HCEC 1CT (cell line): ENCODE measurements at places on chromosomes 2 and 18.
A peak's percentile ranks its signal among the peaks of the same experiment; 100 is the strongest.

DNA sequence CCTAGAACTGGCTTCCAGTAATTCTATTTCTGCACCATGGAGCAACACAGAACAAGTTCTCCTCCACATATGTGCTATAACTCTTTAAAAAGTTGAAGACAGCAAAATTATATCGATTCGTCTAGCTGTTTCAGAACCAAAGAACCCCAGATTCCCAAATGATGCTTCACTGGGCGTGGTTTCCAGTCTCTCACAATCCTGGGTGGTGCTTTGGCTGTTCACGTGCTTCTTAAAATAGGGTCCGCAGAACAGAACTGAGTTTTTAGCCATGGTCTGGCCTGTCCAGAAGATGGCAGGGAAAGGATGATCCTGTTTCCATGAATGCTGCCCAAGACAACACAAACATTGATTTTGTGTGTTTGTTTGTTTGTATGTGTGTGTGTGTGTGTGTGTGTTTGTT, 37.6 kb upstream of the PARD3B start:
- DNase-seq, result no peak

DNA sequence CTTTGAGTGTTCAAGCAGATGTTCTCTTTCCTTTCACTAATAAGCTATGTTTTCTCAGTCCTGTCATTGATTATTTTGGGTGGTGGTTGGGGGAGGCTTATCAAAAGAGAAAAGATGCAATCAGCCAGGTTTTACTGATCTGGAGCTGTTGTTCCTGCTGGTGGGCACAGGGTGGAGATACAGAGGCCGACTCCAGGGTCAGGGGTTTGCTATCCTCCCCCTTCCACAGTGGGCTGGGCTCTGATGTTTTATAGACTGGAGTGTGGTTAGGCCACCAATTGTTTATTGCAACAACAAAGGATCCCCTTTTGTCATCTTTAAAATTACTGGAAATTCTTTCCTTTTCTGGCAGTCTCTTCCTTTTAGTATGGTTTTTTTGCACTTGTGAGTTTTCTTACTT, 120.5 kb downstream of the TANC1 start:
- DNase-seq, result no peak

DNA sequence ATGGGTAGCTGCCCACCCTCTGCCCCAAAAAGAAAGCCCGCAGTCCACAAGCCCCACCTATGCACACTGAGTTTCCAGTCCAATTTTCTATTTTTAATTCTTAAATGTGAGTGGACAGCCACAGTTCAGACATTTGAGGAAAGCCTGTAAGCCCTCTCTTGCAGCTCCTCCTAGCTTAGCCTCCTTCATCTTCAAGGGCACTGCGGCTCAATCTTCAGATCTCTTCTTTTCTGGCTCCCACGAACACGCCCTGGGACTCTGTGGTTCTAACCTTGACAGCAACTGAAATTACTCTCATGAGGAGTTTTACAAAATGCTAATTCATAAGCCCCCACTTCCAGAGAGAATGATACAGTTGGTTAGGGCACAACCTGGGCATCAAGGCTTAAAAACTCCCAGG, 144.0 kb downstream of the MSH2 start:
- no peak for DNase-seq

DNA sequence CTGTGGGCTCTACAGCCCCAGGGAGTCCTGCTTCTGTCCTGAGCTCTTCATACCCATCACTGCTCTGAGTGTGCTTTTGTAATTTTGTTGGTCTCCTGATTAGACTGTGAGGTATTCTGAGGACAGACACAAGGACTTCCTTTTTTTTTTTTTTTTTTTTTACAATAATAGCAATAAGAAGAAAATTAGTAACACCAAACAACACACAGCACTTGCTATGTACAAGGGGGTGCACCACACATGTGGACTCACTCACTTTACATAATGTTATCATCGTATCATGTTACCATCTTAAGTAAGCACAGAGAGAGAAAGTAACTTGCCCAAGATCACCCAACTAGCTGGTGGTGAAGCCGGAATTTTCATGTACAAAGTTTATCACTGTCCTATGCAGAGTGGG, 34.6 kb downstream of the MBP start:
- peak; percentile 63 for DNase-seq

GRCh38 chr2:206423147-206423546, 20.2 kb upstream of the ADAM23 start:
- no peak for DNase-seq

DNA sequence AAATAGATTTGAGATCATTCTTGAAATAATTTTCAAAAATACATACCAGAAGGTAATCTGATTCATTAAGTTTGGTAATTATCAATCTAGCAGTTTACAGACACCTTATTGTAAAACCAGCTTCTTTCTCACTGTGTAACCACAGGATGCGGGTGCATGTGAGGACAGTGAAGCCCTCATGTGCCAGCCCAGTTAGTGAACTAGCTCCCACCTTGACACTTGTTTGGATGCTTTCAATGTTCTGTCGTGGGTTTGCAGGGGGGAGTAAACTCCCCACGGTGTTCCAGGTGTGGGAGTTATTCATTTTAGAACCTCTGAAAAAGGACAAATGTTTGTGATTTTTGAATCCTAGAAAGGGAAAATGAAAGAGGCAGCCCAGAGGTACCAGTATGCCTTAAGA, 59.0 kb downstream of the WDSUB1 start:
- DNase-seq, result no peak

DNA sequence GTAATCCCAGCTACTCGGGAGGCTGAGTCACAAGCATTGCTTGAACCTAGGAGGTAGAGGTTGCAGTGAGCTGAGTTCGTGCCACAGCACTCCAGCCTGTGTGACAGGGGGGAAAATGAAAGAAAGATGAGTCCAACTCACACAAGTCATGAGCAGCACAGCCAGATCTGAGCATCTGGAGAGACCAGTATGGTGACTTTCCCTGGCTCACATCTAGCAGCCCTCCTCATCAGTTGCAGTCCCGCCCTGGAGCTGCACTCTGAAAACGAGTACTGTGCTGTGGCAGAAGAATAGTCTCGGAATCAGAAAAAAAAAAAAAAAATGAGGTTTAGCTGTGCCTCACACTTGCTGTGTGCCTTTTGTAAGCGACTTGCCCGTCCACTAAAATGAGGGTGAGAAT, 74.4 kb upstream of the TRIB2 start:
- DNase-seq, result no peak

DNA sequence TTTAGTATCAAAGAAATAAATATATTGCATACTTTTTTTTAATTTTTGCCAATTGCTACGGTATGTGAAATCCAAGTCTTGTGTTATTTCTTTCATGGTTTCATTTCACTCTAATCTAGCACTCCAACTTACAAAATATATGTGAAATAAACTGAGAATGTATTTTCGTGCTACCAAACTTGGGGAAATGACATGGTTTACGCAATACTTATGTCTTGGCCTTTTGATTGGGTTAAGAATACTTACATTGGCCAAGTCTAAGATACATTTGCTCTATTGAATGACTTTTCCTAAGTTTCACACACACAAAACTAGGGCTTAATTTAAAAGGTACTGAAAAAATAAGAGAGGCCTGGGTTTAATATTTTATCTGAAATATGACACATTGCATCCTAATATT, 80.5 kb downstream of the VRK2 start:
- DNase-seq, result no peak

DNA sequence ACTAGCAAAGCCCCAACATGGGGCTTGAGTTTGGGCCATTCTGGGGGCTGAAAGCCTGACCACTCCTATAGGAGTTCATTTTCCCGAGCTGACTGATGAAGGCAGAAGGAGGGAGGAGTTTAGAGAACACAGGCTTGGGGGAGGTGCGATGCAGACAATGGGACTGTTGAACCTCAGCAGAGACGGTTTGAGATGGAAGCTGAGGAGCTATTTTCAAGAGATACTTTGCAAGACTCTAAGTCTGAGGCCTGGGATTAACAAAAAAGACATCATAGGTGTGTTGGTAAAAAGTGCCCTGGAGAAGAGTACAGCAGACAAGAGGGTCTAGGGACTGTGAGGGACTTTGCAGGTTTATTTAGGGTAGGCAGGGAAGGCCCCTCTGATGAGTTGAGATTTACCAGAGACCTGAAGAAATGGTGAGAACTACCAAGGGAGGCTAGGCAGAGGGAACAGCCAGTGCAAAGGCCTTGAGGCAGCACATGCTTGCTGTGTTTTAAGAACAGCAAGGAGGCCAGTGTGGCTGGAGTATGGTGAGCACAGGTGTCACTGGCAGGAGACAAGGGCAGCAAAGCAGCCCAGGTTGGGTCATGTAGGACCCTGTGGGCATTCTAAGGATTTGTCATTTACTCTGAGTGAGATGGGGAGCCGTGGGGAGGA, 31.6 kb downstream of the PCBP1 start:
- no peak for DNase-seq

GRCh38 chr2:190881084-190881597, 520 bp downstream of the GLS start:
- DNase-seq, result no peak

DNA sequence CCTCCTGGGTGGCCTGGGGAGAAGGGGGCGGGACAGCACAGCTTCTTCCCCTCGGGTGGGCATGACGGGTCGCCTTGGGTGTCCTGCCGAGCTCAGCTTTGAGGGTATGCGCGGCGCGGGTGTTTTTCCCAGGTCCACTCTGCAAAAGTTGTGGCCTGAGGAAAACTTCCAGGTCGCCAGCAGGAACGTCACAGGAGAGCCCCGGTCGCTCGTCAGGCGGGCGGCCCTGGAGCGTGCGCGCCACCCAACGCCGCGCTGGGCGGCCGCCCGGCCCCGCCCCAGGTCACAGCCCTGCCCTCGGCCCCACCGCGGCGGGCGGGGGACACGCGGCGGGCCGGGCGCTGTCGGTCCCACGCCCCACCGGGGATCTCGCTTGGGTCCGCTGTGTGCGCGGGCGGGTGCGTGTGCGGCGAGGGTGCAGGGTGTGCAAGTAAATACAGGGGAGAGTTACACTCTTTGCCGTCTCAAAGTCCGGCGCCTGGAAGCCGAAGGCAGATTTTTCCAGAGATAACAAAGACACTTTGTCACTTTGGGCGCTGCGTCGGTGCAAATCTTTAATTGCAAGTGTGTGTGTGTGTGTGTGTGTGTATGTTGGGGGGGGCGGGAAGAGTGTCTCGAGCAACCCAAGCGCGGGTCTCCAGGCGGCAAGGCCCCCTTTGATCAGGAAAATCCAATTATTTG, 616 bp upstream of the SP5 start:
- no peak for DNase-seq

- DNase-seq, result no peak
Observed at GRCh38 chr2:65393743-65394422, 38.5 kb downstream of the SPRED2 start.

DNA sequence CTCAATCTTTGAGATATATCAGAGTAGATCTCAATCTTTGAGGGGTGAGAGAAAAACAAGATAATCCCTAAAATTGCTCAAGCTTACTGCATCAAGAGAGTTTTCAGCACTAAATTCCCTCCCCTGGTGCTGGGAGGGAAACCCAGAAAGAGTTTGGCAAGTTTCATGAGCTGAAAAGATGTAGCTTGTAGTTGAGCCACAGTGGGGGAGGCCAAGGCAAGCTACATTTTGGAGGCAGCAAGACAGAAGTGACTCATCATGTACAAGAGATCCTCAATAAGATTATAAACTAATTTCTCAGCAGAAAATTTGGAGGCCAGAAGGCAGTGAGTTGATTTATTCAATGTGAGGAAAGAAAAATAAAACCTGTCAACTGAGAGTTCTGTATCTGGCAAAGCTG, 308.2 kb downstream of the PIEZO2 start:
- no peak for DNase-seq

- peak; percentile 36 for DNase-seq
Observed at GRCh38 chr2:132448771-132449170, 32.2 kb downstream of the GPR39 start.

- DNase-seq, result no peak
Observed at GRCh38 chr2:165563468-165564225, 94.1 kb downstream of the CSRNP3 start.

- peak; percentile 22 for DNase-seq
Observed at GRCh38 chr2:66729416-66730330, 294.7 kb downstream of the MEIS1 start.

DNA sequence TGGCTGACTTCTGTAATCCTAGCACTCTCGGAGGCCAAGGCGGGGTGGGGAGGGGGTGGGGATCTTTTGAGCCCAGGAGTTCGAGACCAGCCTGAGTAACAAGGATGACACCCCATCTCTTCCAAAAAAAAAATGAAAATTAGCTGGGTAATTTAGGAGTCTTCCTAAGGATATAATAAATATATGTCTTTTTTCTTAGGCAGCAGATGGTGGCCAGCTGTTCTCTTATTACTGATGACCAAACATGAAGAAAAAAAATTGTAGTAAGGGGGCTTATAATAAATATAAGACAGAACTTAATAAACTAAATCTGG, 4.2 kb upstream of the IMPA2 start:
- no peak for DNase-seq

DNA sequence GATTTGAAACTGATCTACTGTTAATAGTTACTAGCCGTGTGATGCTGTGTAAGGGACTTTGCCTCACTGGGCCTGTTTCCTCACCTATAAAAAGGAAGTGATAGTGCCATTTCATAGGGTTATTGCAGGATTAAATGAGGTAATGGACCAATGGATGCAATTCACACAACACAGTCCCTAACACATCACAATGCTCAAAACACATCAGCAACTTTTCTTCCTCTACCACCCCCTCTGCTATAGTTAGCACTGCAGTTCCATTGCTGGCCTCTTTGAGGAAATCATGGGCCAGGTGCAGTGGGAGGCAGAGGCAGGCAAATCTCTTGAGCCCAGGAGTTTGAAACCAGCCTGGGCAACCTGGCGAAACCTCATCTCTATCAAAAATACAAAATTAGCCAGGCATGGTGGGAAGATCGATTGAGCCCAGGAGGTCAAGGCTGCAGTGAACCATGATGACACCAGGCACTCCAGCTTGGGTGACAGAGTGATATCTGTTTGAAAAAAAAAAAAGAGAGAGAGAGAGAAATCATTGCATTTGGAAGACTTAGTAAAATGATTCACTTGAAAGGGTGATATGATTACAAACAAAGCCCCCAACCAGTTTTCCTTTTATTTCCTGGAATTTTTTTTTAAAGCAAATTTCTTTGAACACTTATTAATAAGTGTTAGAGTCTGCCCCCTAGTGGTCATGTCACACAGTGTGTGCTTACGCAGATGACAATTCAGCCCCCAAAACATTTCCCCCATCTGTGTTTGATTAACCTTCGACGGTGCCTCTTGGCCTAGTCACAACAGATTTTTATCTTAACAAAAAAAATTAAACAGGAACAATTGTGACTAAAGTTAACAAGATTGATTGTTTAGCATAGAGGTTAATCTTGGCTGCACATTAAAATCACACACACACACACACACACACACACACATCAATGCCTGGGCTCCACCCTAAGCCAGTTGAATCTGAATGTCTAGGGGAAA, 88.6 kb upstream of the BCL11A start:
- DNase-seq, result peak; percentile 38
